ENCODE measurements at places on chromosomes 2 and 18.
A peak's percentile ranks its signal among the peaks of the same experiment; 100 is the strongest.

GRCh38 chr2:40004336-40004735, 225.3 kb upstream of the THUMPD2 start:
- no peak for DNase-seq

DNA sequence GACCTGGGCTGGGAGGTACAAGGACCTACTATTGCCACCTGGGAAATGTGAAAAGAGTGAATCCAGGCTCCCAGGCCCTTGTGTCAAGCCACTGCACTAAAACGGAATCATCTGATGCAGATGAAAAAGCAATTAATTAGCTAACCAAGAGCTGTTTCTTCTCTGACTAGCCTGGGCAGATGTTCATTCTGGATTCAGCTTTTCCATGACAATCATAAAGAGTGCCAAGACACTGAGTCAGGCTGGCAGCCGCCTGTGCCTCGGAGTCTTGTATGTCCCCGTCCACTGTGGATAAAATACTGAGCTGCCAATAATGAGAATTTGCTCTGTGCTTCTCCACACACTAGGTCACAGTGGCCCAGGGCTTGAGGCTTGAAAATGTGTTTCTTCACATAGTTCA, 21.7 kb upstream of the LCLAT1 start:
- DNase-seq = no peak

DNA sequence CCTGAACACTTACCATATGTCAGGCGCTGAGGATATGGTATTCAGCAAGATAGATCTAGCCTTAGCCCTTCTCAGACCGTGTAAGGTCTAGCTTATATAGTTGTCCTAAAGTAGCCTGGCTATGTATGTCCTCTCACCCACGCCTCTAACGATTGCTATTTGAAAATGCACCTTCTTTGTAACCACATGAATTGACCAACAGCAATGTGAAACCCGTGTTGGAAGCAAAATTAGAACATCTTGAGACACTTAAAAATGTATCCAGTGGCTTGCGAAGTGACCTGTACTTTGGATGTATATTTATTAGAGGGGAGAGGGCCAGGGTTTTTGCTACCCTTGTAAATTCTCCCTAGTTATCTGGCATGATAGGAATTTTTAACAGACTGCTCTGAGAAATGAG, 860.0 kb upstream of the ZEB2 start:
- DNase-seq = no peak

- DNase-seq = no peak
Measured at GRCh38 chr2:212682937-212683336, 144.3 kb upstream of the ERBB4 start.

GRCh38 chr2:54597153-54597848, 126.2 kb upstream of the EML6 start:
- DNase-seq = no peak

- no peak for DNase-seq
Measured at GRCh38 chr2:182115258-182115657, 129.6 kb downstream of the PPP1R1C start.

- DNase-seq = no peak
Measured at GRCh38 chr2:109435901-109436598, 177.7 kb downstream of the SEPTIN10 start.

- DNase-seq = no peak
Measured at GRCh38 chr2:234300932-234301823, 195.7 kb downstream of the ARL4C start.

- DNase-seq = no peak
Measured at GRCh38 chr2:189347540-189347939, 93.7 kb upstream of the WDR75 start.

DNA sequence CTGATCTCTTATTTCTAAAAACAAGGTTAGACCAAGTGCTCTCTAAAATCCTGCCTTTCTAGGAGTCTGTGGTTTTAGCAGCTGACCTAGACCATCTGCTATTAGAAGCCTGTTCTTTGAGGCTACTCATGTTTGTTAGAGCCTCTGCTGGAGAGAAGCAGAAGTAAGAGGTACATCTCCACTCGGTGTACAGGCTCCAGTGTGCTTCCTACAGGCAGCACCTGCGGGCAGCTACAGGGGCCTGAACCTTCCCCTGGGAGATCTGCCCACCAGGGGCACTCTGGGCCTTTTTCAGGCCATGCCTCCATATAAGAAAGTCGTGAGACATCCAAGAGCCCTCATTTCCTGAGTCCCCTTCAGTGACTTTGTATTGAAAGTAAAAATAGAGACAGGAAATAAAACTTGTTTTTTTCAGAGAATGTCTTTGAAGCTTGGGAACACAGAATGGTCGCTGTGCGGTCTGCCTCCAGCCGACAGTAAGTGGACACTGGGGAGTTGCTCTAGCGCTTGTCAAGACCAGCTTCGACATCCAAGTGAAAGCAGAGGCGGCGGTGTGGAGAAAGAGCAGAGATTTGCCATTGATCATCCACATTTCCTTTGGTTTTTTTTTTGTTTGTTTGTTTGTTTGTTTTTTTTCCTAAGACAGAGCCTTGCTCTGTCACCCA, 31.7 kb downstream of the ONECUT2 start:
- no peak for DNase-seq

DNA sequence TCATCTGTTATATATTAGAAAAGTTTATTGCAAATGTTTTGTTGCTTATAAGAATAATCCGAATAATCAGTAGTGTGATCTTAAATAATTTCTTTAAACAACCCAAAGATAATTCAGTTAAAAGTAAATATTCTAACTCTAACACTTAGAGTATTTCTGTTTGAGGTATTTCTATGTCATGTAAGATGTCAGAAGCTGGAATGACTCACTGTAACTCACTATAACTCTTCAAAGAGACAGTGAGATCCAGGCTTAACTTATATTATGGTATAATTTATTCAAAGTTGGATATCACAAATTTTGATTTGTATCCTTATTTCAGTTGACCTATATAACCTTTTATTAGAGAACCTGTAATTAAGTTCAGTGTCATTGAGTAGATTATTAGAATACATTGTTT, 6.9 kb downstream of the MBD5 start:
- DNase-seq = no peak

DNA sequence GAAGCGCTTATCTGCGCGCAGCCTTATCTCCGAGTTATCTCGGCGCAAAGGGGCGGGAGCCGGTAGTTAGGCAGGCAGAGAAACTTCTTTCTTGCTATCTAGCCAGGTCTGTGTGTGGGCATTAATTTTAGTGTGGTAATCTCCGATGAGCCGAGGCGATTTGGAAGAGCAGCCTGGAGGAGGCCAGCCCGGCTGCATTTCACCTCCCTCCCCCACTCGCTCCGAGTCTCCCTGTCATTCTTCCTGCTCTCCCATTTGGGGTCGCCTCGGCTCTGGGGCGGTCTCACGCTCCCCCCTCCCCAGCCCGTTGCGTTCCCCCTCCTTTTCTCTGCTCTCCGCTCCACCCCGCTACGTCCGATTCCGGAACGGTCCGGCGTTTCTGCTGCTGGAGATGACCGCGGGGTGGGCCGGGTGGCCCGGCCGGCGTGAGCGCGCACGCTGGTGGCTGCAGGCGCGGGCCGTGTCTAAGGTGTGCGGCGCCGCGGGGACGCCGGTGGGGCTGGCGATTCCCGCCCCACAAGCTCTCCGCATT, 566 bp downstream of the GATA6 start:
- no peak for DNase-seq

GRCh38 chr2:28633204-28633603, 118.4 kb upstream of the PPP1CB start:
- no peak for DNase-seq

- DNase-seq = peak; percentile 55
Measured at GRCh38 chr2:169109502-169110409, 40.4 kb downstream of the DHRS9 start.

- no peak for DNase-seq
Measured at GRCh38 chr2:120012363-120012762, 514 bp upstream of the EPB41L5 start.

DNA sequence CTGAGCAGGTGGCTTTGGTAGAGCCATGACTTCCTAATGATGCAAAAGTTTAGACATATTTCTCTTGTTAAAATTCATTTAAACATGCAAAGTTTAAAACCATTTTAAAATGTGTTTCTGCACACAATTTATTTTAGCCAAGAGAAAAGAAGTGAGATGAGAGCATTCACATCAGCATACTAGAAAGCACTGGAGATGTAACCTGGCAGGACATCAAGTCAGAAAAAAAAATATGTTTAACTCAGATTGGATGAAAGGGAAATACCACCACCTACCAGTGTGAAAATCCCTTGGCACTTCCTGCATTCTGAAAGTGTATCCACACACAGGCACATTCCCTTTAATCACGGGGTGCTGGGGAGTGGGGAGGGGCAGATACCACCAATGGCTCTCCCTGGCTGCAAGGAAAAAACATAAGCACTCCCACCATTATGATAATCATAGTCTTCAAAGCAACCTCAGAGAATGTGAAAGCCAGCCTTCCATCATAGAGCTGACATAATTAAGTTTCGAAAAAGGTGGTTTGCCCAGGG, 25.0 kb downstream of the DNER start:
- no peak for DNase-seq

DNA sequence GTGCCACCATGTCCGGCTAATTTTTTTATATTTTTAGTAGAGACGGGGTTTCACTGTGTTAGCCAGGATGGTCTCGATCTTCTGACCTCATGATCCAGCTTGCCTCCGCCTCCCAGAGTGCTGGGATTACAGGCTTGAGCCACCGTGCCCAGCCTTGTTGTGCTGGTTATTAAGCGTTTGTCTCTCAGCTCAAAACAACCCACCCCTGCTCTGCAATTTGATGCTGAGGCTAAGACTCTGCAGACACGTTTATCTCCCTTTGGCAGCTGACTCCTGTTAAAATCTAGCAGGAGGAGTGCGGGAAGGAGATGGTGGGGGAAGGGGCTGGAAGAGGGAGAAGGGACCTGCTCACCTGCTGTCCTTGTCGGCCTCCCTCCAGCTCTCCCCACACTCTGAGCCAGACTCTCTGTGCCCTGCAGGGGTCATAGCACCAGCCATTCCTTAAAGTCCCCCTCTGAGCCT, 29.9 kb upstream of the IMPA2 start:
- DNase-seq = no peak

DNA sequence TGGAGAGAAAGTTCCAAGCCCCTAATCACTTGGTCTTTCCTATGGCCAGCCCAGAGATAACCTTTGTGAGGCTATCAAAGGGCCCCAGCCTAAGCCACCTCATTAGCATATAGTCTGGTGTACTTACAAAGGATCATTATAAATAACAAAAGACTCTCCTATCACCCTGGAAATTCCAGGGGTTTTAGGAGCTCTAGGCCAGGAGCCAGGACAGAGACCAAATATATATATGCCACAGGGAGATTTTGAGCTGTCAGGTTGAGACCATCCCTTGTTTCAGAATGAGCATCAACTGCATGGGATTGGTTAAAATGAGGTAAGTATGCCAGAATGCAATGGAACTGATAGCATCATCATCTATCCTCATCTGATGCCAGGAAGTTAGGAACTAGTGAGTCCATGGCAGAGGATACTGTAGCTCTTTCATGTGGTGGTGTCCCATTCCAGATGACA, 32.1 kb upstream of the CHRNA1 start:
- DNase-seq = no peak

- no peak for DNase-seq
Measured at GRCh38 chr2:102770506-102770905, 8.7 kb downstream of the TMEM182 start.

GRCh38 chr2:237943395-237944094, 23.3 kb upstream of the UBE2F start:
- no peak for DNase-seq

GRCh38 chr2:26185304-26185928, 12.5 kb downstream of the GAREM2 start:
- no peak for DNase-seq

DNA sequence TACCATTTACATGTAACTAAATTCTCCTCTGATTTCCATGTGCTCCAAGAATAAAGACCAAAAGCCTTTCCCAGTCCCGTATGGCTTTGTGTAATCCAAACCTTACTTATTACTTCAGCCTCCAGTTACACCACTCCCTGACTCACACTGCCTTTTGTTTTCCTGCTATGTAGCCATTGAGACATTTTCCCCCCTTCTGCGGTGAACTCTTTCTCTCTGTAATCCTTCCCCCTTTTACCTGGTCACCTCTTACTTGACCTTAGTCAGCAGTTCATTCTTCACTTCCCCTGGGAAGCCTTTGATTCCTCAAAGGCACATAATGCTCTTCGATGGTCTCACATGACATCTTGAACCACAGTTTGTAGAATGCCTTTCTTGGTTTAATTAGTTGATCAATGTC, 256.0 kb upstream of the FANCL start:
- DNase-seq = no peak

GRCh38 chr18:32553174-32553573, 82.5 kb upstream of the GAREM1 start:
- DNase-seq = no peak

- DNase-seq = no peak
Measured at GRCh38 chr18:22165049-22165602, 4.3 kb upstream of the GATA6 start.

- DNase-seq = no peak
Measured at GRCh38 chr18:76274468-76275289, 220.4 kb downstream of the ZNF516 start.

DNA sequence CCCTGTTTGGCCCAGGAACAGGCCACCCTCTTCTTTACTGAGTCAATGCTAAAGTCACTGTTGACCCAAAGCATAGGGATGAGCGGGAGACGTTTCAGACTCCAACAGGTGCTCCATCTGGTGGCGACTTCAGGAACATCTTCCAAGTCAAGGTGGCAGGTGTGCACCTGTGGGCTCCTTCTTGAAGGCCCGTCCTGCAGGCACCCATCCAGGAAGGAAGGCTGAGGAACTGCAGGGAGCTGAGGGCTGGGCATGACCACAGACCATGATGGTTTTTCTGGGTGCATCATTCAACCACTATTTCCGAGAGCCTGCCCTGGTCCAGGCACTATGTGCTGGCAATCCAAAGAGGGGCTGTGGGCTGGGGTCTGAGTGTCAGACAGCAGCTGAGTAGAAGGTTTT, 142.8 kb downstream of the NDUFA10 start:
- no peak for DNase-seq

- no peak for DNase-seq
Measured at GRCh38 chr2:197205585-197206215, 104.9 kb downstream of the ANKRD44 start.

DNA sequence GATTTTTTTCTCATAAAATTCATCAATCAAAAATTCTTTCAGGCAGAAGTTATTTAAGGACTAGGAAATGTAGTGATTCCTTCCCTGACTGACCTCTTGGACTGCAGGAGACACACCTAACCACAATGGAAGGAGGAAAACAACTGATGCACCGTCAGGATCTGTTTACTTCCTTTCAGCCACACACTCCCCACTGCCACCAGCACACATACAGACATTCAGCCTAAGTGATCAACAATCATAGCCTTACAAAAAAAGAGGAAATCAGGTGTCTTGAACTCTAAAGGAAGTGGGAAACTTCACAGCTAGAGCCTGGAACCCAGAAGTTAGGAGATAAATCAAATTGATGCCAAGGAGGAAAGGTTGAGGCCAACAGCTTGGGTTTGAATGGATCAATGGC, 213.5 kb upstream of the ACVR2A start:
- DNase-seq = no peak

- no peak for DNase-seq
Measured at GRCh38 chr2:230925879-230926765, 1.1 kb upstream of the GPR55 start.

Data from SW 1271 (cell line).